PC-9 (cell line): ENCODE measurements at places on chromosomes 12 and 14.
A peak's percentile ranks its signal among the peaks of the same experiment; 100 is the strongest.

DNA sequence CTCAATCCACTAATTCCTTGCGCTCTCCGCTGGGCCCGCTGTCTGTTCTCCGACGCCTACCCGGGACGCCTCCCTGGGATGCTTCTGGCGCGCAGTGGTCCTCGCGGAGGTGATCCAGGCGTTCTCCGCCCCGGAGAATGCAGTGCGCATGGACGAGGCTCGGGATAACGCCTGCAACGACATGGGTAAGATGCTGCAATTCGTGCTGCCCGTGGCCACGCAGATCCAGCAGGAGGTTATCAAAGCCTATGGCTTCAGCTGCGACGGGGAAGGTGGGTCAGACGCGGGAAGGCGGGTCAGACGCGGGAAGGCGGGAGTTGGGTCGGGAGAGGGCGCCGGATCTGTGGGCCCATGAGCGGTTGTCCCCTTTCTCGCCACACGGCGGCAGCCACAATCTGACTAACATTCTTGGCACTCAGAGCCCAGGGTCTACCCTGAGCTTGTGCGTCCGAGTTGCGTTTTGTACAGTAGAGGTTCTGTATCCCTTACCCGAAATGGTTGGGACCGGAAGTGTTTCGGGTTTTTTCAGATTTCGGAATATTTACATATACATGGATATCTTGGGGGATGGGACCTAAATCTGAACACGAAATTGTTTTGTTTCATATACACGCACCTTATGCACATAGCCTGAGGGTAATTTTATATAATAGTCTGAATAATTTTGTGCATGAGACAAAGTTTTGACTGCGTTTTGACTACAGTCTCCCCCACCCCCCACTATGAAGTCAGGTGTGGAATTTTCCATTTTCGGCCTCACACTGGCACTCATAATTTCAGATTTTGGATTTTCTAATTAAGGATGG is 762 bp downstream of the C12orf57 start:
- no peaks in the 10 kb centered on the region for H3K36me3 ChIP-seq
- H3K27me3 ChIP-seq = no peaks in the 10 kb centered on the region

DNA sequence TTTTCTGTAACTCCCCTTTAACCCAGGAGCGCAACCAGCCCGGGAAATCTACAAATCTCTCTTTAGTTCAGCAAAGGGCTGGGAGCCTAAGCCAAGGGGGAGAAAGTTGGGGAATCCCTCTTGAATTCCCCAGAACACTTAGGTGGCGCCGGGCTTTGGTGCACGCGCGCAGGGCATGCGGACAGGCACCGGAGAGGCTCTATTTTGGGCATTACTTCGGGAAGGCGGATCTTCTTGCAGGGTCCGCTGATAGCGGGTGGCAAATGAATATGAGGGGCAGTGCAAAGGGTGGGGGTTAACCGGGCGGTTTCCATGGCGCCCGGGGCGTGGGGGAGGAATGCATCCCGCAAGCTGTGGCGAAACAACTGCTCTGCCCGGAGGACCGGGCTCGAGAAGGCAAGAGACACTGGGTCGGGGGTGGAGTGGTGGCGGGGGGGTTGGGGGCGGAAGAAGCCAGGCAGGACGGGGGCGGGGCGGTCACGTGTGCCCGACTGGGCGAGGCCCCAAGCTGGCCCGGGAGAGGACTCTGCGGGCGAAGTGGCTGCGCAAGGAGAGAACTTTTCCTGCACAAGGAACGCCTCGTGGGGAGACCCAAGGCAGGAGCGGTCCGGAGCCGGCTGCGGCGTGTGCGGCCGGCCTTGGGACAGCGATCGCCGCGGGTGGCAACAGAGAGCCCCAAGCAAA is at the start of gene FLVCR2:
TSS of gene FLVCR2 (plus strand) at position 519 of the 684 bp plus-strand sequence. CDS start 353 bp downstream, outside the sequence.
- no peaks in the 10 kb centered on the region for H3K27me3 ChIP-seq
- peak within 1 kb of the TSS; percentile 41 for H3K27ac ChIP-seq
- peaks cover 30% of the 10 kb centered on the region for H3K4me1 ChIP-seq
- peak; percentile 92 for DNase-seq

DNA sequence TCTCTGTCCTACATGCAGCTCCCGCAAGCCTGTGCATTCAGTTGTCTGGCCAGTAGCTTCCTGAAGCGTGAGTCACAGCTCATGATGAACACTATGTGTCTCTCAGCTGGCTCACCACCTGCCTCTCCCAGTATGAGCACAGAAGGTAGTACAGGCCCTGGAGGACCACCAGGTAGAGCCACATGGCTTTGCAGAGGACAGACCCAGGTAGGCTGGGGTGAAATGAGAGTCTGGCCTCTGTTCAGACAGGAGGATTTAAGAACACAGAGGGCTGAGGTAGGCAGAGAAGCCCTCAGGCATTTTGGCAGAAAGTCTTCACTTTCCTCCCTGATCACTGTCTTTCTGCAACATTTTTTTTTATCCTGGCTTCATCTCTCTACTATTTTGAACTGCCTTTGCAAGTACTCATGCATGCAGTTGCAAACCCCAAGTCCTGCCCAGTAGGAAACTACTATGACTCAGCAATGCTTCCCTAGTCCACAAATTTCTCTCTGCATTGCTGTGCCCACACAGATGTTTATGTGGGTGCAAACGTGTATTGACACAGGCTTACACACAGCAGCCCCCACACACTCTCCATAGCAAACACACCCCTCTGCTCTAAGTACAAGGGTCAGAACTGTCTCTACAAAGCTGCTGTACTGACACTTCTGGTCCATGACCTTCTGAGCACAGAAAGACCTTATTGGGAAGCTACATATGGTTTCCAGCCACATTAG is 7.2 kb upstream of the SDR9C7 start:
- H3K4me3 ChIP-seq = no peak overlapping the region
- DNase-seq = peak; percentile 71
- peak overlapping the region; percentile 64 for H3K27ac ChIP-seq
- H3K4me1 ChIP-seq = peaks cover 16% of the 10 kb centered on the region
- no peaks in the 10 kb centered on the region for H3K36me3 ChIP-seq
- H3K27me3 ChIP-seq = no peaks in the 10 kb centered on the region

GRCh38 chr12:47920913-47921312 is 16.1 kb upstream of the VDR start:
- no peak overlapping the region for H3K4me3 ChIP-seq
- no peaks in the 10 kb centered on the region for H3K36me3 ChIP-seq
- no peak overlapping the region for H3K27ac ChIP-seq
- H3K4me1 ChIP-seq = no peaks in the 10 kb centered on the region
- DNase-seq = no peak
- H3K27me3 ChIP-seq = peaks cover 14% of the 10 kb centered on the region; the same call in 1 of the 2 replicates

DNA sequence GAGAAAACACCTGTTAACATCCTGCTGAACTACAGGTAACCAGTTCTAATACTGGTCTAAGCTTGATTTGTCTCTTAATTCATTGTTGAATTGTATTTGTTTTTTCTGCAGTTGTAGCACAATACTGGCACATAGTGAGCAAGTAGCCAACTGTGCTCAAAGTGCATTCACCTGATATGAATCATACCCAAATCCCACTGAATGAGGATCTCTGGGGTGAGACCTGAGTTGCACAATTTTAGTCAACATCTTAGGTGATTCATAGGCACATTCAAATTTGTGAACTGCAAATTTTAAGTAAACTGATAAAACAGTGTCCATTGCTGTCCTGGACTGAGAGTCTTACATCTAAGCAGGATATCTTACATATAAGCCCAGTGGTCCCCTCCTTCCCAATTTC is 12.8 kb downstream of the KCNC2 start:
- no peak overlapping the region for H3K4me3 ChIP-seq
- peak; percentile 61 for DNase-seq
- H3K36me3 ChIP-seq = no peaks in the 10 kb centered on the region
- H3K4me1 ChIP-seq = peaks cover 15% of the 10 kb centered on the region
- H3K27ac ChIP-seq = no peak overlapping the region
- H3K27me3 ChIP-seq = no peaks in the 10 kb centered on the region

DNA sequence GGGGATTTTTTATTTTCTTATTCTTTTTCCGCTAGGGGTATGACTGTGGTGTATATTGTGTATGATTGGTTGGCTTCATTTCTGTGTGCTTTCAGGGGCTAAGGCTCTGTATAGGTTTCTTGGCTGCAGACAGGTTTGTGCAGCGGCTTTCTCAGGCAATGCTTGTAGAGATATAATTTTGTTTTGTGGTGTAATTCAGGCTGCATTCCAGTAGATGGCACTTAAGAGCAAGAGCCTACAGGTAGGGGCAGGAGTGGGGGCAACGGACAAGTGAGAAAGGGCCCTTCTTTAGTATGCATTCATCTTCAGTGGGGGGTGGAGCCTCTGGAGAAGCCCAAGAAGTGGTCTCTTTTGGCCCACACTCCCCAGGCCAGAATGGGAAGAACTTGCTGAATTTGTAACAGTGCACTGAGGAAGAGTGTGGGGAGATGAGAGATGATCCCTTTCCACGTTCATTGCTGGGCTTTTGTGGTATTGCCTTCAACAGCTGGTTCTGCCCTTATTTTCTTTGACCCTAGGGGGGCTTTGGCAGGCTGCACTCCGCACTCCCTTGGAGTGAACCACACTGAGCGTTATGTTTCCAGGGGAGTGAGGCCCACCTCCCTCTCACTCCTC is 78.6 kb downstream of the IFNG-AS1 start:
- no peak for DNase-seq
- H3K27me3 ChIP-seq = no peaks in the 10 kb centered on the region
- H3K27ac ChIP-seq = no peak overlapping the region

- H3K36me3 ChIP-seq = no peaks in the 10 kb centered on the region
- no peaks in the 10 kb centered on the region for H3K4me1 ChIP-seq
Observed at GRCh38 chr14:98350213-98350612, 921.8 kb downstream of the BCL11B start.

DNA sequence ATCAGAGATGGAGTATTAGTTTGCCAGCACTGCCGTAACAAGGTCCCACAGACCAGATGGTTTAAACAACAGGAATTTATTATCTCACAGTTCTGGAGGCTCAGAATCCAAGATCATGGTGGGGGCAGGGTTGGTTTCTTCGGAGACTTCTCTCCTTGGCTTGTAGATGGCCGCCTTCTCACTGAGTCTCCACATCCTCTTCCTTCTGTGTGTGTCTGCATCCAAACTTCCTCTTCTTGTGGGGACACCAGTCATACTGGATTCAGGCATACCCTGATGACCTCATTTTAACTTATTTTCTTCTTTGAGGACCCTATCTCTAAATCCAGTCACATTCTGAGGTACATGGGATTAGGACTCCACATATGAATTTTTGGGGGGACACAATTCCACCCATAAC is 455.5 kb downstream of the RGS6 start:
- no peak overlapping the region for H3K27ac ChIP-seq
- H3K27me3 ChIP-seq = peaks cover 30% of the 10 kb centered on the region
- no peak for DNase-seq
- no peak overlapping the region for H3K4me3 ChIP-seq
- no peaks in the 10 kb centered on the region for H3K36me3 ChIP-seq
- H3K4me1 ChIP-seq = no peaks in the 10 kb centered on the region

GRCh38 chr14:68286667-68287066 is 467.1 kb downstream of the RAD51B start:
- no peak for DNase-seq
- H3K4me3 ChIP-seq = no peak overlapping the region
- no peaks in the 10 kb centered on the region for H3K27me3 ChIP-seq

DNA sequence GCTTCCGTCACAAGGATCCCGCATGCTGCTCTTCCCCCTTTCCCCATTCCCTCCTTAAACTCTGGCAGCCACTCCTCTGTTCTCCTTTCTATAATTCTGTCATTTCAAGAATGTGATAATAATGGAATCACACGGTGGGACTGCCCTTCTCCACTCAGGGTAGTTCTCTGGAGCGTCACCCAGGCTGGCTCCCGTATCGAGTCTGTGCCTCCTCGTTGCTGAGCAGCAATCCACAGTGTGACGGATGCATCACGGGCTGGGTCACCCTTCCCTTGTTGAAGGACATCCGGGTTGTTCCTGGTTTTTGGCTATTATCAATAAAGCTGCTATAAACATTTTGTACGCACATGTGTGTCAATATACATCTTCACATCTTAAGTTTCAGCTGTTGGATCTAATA is 5.7 kb upstream of the SYNE3 start:
- no peak overlapping the region for H3K27ac ChIP-seq
- no peaks in the 10 kb centered on the region for H3K36me3 ChIP-seq
- DNase-seq = no peak
- peaks cover 62% of the 10 kb centered on the region for H3K4me1 ChIP-seq
